ENCODE measurements at places on chromosomes 7 and 10. TPM values are rescaled to one million over a fixed set of nuclear protein-coding genes. Genes with fewer than 3 reads are reported as not detected.

- DNase-seq, result peak; percentile 29
These were observed 32.7 kb upstream of the ZNF438 start for GRCh38 chr10:31064348-31064747.

DNA sequence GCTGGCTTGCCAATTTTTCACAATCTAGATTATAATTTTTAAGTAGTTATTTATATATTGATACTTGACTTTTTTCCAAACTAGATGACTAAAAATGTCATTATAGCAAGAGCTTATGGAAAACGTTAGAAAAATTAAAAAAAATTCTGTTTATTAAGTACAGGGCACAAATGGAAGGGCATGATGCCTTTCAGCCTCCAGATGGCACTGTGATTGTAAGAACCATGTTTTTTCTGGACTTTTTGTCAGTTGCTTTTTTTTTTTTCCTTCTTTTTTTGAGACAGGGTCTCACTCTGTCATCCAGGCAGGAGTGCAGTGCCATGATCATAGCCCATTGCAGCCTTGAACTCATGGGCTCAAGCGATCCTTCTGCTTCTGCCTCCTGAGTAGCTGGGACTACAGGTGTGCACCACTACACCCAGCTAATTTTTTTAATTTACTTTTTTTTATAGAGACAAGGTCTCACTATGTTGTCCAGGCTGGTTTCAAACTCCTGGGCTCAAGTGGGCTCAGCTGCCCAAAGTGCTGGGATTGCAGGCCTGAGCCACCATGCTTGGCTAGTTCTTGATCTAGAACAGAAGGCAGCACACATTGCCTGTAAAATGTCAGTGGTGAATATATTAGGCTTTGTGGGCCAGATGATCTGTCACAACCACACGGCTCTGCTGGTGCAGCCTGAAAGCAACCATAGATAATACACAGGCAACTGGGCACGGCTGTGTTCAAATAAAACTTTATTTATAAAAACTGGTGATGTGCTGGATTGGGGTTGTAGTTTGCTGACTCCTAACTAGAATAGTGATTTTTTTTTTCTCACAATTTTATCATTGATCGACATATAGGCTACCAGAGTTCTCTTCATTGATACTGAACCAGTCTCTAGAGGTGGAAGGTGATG lies 27.4 kb downstream of the UCMA start:
- DNase-seq, result peak; percentile 70

- no peak for DNase-seq
These were observed 171.4 kb upstream of the PDE1C start for GRCh38 chr7:32241636-32242035.

GRCh38 chr7:8255680-8256655 lies 6.0 kb downstream of the ICA1 start:
- DNase-seq, result no peak

- DNase-seq, result no peak
These were observed 12.7 kb downstream of the CCDC136 start for GRCh38 chr7:128804484-128804883.

- peak; percentile 82 for DNase-seq
These were observed 142.1 kb downstream of the HGF start for GRCh38 chr7:81627536-81628287.

DNA sequence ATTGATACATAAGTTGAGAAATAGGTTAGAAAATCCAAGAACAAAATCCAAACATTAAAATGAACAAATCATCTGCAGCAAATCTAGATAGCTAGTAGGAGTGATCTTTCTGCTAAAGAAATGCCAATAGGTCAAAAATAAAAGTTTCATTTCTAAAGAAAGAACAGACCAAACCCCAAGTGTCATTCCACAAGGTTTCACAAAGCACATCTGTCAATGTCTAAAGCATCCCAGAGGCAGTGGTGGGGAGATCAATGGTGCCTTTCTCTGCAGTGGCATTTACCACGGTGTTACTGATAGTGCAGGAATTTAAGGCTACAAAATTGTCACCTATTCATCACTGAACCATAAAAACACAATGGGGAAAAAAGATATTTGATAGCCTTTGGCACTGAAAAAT lies 147.9 kb downstream of the PARD3 start:
- DNase-seq, result no peak

Gene C7orf25
- total RNA-seq, result 8.0 TPM

Data from dermis blood vessel endothelial cell (primary cell).